ENCODE measurements at places on chromosomes 5 and 9.

DNA sequence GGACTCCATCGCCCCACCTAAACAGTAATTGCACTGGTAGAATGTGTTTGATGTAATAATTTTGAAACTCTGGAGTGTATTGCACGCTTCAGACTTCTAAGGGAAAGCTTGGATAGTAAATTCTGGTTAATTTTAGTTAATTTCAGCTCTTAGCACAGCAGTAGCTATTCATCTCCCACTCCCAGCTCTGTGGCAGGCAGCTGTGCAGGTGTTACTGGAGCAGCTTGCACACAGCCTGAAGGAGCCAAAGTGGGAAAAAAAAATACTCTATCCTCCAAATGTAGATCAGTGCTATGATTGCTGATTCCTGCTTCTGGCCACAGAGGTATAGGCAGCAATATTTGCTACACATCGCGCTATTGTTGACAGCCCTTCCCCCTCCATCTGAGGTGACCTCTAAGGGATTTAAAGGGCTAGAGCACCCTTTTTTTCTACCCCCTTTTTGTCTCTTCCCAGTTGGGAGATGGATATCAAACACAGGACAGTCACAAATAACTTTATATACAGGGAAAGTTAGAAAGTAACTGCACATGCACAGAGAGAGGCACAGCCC lies 97.4 kb downstream of the KCTD16 start:
- no peak for DNase-seq

GRCh38 chr9:135821733-135822373 lies 85.5 kb downstream of the CAMSAP1 start:
- no peak for DNase-seq

DNA sequence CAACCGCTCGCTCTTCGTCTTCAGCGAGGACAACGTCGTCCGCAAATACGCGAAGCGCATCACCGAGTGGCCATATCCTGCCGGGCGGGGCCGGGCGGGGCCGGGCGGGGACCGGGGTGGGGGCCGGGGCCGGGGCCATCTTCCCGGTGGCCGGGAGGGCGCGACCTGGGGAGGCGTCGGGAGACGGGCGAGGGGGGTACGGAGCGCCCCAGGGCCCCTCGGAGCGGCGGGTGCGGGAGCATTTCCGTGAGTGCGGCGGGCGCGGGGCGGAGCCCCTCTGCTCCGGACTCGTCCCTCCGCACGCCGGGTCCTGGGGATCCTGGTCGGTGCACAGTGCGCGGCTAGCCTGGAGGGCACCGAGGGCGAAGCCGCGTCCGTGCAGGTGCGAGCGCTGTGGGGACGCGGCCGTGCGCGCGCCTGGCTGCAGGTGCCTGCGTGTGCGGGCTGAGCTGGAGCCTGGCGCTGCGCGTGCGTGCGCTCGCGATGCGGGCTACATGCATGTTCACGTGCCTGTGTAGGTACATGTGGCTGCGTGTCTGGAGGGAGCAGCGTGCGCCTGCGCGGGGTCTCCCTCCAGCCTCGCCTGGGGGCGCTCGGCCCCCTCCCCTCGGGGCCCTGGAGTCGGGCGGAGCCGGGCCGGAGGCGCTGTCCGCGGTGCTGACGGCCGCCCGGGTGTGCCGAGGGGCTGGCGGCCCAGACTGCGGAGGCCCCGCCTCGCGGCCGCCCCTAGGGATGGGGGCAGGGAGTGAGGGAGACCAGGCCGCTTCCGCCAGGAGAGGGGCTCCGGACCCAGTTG lies 762 bp downstream of the CACNA1B start:
- no peak for DNase-seq

DNA sequence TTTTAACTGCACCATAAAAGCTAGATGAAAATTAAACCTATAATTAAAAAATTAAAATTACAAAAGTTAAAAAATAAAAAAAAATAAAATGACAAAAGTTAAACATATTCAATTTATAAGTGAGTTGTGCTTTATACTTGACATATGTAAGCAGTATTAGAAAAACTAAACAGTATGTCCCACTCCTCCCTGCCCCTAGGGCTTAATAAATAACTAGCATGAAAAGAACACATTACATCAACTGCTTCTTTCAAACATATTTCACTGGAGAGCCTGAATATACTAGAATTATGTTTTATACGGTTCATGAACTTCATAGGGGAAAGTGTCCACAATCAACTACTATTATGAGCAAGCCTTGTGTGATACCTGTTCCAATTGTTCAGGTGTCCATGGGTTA lies 47.6 kb downstream of the ECPAS start:
- no peak for DNase-seq

DNA sequence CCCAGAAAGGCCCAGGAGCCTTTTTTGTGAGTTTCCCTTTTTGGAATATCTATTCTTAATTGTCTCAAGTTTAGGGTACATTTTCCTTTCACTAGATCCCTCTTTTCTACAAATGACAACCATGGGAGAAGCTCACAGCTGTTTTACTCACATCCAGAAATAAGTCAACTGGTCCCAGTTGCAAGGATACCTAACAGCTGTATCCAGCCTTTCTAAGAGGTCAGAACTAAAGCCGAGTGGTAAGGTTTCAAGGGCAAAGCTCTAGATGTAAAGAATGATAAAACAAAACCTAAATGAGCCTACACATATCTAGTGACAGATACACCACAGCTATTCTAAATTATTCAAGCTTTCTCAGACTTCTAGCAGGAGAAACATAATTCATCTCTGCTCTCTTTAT lies 4.4 kb downstream of the FGF10 start:
- no peak for DNase-seq

DNA sequence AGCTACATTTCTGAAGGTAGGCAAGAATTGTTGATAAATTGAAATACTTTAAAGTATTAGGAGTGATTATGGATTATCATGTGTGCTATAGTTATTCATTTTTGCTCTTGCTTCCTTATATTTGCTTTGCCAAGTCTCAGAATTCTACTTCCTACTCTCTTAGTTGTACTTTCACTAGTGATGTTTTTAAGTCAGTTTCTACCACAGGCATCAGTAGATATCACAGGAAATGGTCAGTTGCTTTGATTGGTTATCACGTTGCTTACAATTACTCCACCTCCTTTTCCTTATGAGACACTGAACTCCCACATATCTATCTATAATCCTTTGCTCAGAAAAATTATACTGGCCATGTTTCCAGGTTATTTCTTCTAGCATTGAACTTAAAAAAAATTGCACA lies 472.8 kb downstream of the DMRTA1 start:
- DNase-seq, result no peak

DNA sequence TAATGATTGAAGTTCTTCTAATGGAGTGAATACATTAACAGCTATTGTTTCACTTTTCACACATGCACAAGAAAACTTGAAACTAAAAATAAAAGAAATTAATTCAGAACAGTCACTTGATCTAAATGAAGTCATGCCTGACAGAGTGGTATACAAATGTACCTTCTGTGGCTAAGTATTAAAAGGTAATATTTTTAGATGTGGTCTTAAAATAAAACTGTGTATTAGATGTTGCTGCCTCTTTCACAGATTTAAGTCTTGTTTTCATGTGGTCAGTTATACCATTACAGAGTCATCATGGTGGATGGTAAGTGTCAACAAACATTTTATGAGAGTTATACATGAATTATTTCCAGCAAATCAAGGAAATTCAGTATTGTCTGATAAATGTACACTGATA lies 47.0 kb downstream of the KIAA0825 start:
- DNase-seq, result no peak

GRCh38 chr5:34415559-34416198 lies 240.4 kb upstream of the RAI14 start:
- no peak for DNase-seq

- no peak for DNase-seq
These were observed 6.1 kb upstream of the ZNF79 start for GRCh38 chr9:127418037-127418471.

All from stimulated activated CD8-positive, alpha-beta memory T cell treated with anti-CD3 and anti-CD28 coated beads, Interleukin-4, amount 100 ng/mL, for 1 hour (primary cell).